ENCODE measurements at places on chromosomes 11 and 22. TPM values are rescaled to one million over a fixed set of nuclear protein-coding genes. Genes with fewer than 3 reads are reported as not detected.
A peak's percentile ranks its signal among the peaks of the same experiment; 100 is the strongest.

- peak overlapping the region; percentile 55 for H3K27ac ChIP-seq
- no peak overlapping the region for H3K4me3 ChIP-seq
- H3K27me3 ChIP-seq = no peaks in the 10 kb centered on the region
- H3K4me1 ChIP-seq = peaks cover 41% of the 10 kb centered on the region
- no peak for DNase-seq
- H3K36me3 ChIP-seq = no peaks in the 10 kb centered on the region
These were observed 56.6 kb downstream of the FAM83F start for GRCh38 chr22:40051322-40051721.

DNA sequence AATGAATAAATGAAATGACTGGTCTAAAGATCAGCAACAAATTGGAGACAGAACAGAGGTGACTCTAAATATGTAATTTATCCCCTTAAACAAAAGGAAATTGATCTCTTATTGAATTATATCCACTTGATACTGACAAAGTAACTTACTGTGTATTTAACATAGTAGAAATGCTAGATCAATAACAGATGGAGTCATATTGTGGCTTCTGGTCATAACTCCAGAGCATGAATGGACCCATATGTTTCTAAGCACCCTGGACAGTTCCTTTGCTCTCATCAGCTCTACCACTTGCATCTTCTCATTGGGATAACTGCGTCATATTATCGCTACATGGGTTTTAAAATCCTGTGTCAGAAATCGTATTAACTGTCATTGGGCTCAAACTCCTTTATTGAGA, 222.3 kb downstream of the ETS1 start:
- H3K4me3 ChIP-seq = no peak overlapping the region
- H3K4me1 ChIP-seq = no peaks in the 10 kb centered on the region
- no peak overlapping the region for H3K27ac ChIP-seq

DNA sequence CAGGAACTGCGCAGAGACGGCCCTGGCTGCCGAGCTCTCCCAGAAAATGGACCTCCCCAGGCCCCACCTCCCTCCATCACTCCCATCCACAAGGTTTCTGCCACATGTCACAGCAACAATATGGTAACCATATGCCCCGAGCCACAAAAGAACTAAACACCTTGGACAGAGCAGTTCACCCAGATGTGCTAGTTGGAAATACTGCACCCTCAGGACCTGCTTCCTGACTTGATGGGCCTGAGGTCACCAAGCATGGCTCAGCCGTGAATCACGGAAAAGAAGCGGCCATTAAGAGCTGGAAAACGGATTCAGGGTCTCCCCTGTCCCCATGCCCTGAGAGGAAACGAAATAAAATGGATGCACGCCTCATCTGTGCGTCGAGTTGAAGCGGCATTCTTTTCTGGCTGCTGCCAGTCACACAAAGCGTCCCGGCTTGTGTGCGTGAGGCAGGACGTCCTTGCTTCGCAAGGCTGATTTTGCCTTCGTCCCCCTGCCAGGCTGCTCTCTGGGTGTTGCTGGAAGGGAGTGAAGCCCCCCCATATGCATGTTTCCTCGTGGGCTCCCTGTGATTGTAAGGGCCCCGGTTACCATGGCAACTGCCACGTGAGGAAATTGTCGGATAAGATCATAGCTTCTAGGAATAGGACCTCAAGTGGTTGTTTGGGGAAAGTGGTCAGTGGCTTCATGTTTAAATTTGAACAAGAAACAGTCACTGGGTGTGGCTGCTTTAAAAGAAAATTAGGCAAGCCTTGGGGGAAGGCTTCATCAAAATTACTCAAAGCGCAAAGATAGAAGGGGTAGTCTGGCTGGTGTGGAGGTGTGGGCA, 51.7 kb downstream of the FLI1 start:
- DNase-seq = no peak
- H3K36me3 ChIP-seq = peaks cover 3% of the 10 kb centered on the region
- H3K4me3 ChIP-seq = no peak overlapping the region

The PANX3 gene
- total RNA-seq = not detected

The OR2AG2 gene
- total RNA-seq = not detected

The MFRP gene
- not detected for total RNA-seq
